ENCODE measurements at places on chromosomes 12 and 14.

- no peak for DNase-seq
Observed at GRCh38 chr12:64611341-64612284, 1.3 kb downstream of the RASSF3 start.

DNA sequence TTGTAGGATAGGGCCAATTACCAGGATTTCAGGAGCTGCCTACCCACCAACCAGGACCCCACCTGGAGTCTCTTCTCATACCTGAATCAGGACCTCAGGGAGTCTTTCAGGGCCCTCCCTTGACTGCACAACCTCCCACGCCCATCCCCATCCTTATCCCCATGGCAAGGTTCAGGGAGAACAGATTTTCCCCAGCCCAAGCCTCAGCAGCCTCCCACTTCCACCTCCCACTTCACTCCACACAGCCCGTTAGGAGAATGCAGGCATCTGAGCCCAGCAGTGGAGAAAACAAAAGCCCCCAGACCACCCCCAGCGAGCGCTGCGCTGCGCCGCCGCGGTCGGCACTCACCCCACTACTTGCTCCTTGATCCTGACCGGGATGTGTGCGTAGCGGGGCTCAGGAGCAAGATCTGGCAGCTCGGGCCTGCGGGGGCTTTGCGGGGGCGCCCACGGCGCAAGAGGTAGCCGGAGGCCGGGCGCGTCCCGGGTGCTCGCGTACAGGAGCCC lies 1.4 kb downstream of the B4GALNT1 start:
- DNase-seq: no peak

DNA sequence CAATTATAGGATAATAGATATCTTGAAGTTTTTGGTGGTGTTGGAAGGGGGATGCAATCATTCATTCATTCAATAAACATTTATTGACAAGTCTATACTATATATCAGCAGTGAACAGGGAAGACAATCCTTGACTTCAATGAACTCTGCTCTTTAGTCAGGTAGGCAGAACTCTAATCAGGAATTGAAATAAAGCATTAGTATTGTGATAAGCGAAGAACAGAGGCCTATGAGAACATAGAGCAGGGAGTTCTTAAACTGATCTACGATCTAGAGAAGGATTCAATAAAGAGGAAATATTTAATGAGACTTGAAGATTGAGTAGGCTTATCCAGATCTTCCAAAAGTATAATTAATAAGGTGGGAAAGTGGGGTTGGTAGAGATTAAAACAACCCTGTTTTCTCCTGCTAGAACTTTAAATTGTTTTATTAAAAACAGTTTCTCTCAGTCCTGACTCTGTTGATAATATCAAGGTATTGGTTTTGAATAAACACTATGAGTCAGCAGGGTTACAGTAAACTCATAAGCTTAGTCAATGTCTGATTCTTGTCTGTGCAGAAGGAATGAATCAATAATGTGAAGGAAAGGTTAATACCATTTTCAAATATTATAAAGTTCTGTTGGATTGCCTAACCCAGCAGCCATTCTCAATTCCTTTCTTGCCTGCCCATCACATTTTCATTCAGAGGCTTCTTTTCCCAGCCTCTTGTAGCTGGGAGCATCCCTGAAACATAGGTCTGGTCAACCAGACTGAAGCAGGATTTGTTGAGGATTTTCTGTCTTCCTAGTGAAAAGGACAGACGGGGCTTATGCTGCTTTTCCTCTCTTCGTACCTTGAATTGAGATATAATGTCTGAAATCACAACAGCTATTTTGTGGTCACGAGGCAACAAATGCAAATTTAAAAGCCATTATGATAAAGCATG lies 38.9 kb upstream of the KTN1 start:
- no peak for DNase-seq

DNA sequence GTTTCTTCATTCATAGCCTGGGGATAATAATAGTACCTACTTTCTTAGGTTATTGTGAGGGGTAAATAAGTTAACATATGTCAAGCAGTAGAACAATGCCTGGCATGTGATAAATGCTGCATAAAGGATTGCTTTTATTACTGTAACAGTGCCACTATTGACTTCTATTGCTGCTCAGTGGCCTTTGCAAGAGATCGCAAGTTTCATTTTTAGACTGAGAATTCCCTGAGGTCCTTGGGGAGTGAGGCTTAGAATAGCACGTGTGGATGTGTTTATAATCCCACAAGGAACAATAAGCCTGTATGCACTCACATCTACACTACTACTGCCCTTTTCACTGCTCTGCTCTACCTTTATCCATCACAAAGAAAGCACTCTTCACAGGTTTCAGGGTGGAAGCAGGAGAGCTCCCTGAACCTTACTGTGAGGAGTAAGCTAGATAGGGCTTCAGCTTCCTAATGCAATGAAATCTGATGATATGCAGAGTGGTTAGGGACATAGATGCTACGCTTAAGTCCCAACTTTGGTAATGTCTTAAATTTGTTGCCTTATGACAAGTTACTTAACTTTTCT lies 302.6 kb downstream of the SNAPC1 start:
- DNase-seq: no peak

GRCh38 chr12:100995201-100995600 lies 200.6 kb downstream of the ANO4 start:
- DNase-seq: no peak

DNA sequence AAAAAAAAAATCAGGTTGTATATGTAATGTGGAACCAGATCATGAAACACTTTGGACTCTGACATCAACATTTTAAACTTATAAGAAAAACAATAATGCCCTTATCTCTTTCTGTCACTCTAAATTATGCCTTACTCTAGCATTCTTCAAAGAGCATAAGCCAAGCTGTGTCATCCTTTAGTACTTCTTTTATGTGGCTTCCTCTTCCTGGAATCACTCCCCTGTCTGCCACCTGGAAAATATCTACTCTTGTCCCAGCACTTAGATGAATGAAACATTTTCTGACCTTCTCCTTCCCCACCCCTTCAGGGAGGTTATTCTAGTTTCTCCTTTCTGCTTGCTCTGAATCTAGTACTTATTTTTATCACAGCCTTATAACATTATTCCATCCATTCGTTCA lies 101.2 kb downstream of the CNTN1 start:
- no peak for DNase-seq

DNA sequence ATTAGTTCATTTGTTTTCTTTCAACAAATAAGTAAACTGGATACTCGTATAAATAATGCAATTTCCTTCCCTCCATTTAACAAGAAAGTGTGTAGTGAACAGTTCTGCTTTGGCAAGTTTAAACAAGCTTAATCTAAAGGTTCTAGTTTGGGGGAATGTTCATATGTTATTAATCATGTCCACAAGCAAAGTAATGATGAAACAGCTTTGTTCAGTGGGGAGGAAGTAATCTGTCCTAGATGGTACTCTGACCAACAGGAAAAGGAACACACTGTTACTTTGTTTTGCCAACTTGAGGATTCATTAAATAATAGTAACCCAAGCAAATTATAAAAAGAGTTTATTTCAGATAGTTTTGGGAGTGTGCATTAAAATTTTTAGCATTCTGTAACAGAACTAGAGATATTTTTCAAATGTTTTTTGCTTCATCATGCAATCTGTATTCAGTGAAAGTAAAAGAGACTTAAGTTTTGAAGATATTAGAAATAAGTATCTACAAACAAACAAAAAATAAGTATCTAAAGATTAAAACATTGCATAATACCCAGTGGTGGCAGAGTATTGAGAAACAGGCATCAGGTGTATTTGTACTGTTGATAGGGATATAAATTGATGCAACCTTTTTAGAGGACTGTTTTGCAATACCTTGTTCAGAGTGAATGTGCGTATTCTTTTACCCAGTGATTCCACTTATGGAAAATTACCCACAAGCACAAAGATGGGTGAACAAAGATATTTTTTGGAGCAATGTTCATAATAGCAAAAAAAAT lies 61.1 kb downstream of the RAB35 start:
- DNase-seq: no peak

DNA sequence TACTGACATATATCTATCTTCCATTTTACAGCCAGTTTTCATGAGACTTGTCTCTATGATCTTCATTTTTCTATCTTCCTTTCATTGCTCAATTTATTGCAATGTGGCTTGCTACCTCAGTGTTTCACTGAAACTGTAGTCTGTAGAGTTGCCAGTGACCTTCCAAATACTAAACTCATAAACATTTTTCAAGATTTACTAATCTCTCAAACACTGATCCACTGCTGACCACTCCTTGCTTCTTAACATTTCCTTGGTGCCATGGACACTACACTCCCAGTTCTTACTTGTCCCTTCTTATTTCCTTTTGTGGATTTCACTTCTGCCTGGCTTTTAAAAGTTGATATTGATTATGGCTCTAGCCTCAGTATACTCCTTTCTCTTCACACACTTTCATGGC lies 95.4 kb upstream of the SLCO1C1 start:
- no peak for DNase-seq

- DNase-seq: no peak
Observed at GRCh38 chr12:85968606-85969005, 94.5 kb downstream of the NTS start.

- DNase-seq: no peak
Observed at GRCh38 chr12:47094804-47095203, 15.0 kb upstream of the AMIGO2 start.

GRCh38 chr14:92655419-92656201 lies 92.8 kb downstream of the LGMN start:
- DNase-seq: no peak

DNA sequence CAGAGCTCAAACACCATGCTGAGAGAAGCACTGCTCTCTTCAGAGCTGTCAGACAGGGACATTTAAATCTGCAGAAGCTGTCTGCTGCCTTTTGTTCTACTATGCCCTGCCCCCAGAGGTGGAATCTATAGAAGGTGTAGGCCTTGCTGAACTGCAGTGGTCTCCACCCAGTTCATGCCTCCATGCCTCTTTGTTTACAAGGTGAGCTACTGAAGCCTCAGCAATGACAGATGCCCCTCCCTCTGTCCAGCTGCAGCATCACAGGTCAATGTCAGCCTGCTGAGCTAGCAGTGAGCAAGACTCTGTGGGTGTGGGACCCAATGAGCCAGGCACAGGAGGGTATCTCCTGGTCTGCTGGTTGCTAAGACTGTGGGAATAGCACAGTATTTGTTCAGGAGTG lies 25.4 kb upstream of the CCDC198 start:
- no peak for DNase-seq

DNA sequence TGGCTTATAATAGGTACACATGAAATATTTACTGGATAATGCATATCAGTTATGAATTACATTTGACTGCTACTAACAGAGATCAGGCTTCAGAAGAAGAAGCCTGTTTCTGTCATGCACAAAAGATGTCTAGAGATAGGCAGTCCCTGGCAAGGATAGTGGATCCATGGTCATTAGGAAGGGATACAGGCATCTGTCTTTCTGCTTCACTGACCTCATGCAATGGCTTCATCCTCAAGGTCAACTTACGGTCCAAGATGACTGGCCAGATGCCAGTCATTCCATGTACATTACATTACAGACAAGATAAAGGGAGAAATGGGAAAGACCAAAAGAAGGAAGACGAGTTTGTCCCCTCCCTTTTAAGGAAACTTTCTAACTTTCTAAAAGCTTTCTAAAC lies 94.0 kb downstream of the NUAK1 start:
- no peak for DNase-seq

- DNase-seq: no peak
Observed at GRCh38 chr12:86666316-86666715, 410.1 kb upstream of the MGAT4C start.

DNA sequence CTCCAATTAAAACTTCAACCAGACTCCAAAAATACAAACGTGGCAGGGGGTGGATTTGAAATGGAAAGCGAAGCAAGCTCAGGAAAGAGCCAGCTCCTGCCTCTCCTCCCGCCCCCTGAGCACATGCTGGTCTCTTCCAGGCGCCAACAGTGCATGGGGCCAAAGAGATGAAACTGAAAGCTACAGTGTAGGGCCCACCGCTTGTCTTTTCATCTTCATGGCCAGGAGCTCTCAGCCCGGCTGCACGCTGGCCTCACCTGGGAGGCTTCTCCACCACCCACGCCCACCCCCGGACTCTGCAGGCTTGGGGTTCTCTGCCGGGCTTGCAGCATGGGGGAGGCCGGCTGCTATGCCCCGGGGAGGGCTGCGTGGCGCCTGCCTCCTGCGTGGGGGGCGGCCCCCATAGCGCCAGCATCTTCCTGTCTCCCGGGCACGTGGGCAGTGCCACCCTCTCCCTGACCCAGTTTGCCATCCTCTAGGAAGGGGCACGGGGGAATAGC lies 2.0 kb downstream of the RIMBP2 start:
- DNase-seq: no peak

- no peak for DNase-seq
Observed at GRCh38 chr12:67698672-67699581, 50.4 kb downstream of the DYRK2 start.

DNA sequence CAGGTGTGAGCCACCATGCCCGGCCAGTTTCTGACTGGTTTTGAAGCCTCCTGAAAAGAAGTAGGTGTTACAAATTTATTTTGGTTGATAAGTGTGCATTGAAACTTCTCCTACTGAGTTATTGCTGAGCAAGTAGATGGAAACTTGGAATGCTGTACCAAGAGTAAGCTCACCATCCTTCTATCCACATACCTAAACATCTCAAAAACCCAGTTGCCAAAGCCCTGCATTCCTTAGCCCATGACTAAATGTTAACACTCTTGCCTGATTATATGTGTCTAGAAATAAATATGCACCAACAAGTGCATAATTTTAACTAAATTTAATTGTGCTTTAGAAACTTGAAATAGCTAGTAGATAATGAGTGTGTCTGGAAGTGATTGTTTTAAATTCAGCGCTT lies 357.8 kb downstream of the DUSP6 start:
- no peak for DNase-seq

DNA sequence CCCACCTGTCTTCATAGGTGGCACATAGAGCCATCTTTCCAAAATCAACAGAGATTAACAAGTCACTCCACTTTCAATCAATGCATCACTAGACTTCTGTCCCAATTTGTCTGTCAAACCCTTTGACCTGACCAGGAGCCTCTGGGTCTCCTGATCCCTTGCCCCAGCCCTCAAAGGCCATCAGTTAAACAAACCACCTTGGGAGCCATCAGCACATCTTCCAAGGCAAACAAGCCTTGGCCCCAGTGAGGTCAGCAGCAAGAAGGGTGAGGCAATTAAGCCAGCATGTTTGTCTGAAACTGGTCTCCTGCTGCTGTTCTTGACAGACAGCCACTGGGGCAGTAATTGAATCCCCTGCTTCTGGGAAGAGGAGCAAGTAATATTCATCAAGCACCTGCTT lies 742.8 kb upstream of the TBX3 start:
- no peak for DNase-seq

GRCh38 chr14:38409071-38409705 lies 153.3 kb upstream of the CLEC14A start:
- no peak for DNase-seq

- no peak for DNase-seq
Observed at GRCh38 chr12:107873223-107873622, 98.7 kb downstream of the ASCL4 start.

- no peak for DNase-seq
Observed at GRCh38 chr12:121388421-121388981, 11.4 kb upstream of the RNF34 start.
